ENCODE measurements at places on chromosomes 5 and 9.

GRCh38 chr5:171681677-171682076 lies 103.9 kb upstream of the SMIM23 start:
- no peak for DNase-seq

- no peak for DNase-seq
These were observed 801.4 kb downstream of the BRINP1 start for GRCh38 chr9:118567861-118568260.

GRCh38 chr5:32163053-32163452 lies 11.1 kb downstream of the GOLPH3 start:
- no peak for DNase-seq

GRCh38 chr5:73906277-73906676 lies 280.3 kb downstream of the ARHGEF28 start:
- no peak for DNase-seq

GRCh38 chr5:174945853-174946252 lies 221.5 kb downstream of the MSX2 start:
- no peak for DNase-seq

GRCh38 chr9:90446200-90446948 lies 196.2 kb downstream of the DIRAS2 start:
- no peak for DNase-seq
